ENCODE measurements at places on chromosomes 5 and 9.

- DNase-seq = no peak
Measured at GRCh38 chr5:107519900-107520354, 150.8 kb downstream of the EFNA5 start.

GRCh38 chr5:69032009-69032408 lies 61.8 kb upstream of the SLC30A5 start:
- no peak for DNase-seq

GRCh38 chr9:107991581-107991980 lies 502.0 kb upstream of the KLF4 start:
- DNase-seq = peak; percentile 43

- DNase-seq = no peak
Measured at GRCh38 chr5:73442996-73443627, 5.5 kb downstream of the FOXD1 start.

DNA sequence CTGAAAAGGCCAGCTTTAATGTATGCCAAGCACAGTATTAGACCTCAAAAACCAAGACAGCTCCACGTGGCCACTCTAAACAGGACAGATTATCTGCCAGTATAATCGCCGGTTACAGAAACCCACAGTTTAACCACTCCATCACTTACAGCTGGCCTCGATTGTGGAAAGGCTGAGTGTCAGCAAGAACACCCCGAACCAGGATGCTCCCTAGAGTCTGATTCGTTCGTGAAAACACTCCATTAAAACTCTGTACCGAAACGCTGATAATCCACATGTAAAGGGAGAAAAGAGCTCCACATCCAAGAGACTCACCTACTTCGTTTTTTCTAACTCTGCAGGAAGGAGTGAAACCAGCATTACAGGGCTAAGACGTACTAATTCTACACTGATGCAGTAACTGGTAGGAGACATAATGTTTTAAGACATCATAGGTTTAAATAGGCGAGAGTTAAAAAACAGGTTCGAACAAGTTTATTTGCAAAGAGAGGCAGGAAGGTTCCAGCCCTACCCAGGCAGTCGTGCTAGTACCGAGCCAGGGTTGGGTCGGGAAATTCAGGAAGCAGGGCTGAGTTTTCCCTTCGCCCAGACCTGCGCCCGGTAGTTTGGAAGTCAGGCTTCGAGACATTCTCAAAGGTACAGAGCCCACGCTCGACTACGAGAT lies 949 bp downstream of the SERINC5 start:
- peak; percentile 88 for DNase-seq

- no peak for DNase-seq
Measured at GRCh38 chr5:118653183-118653582, 335.2 kb downstream of the DTWD2 start.

- no peak for DNase-seq
Measured at GRCh38 chr5:152632360-152632759, 227.3 kb upstream of the NMUR2 start.

DNA sequence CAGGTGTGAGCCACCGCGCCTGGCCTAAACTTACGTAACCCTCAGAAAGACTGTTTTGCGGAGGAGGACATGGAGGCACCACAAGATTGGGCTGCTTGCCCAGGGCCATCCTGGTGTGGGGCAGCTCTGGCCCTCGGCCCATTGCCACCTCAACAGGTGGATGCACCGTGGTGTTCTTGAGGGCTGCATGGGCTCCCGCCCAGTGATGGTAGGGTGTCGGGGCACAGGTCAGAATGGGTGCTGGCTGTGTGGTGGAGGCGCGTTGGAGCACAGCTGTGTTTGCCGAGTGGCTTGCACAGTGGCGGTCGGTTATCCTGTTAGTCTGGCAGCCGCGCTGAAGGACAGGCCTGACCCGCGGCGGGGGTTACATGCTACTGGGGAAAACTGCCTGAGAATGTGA lies 196.9 kb downstream of the CACNA1B start:
- peak; percentile 13 for DNase-seq

DNA sequence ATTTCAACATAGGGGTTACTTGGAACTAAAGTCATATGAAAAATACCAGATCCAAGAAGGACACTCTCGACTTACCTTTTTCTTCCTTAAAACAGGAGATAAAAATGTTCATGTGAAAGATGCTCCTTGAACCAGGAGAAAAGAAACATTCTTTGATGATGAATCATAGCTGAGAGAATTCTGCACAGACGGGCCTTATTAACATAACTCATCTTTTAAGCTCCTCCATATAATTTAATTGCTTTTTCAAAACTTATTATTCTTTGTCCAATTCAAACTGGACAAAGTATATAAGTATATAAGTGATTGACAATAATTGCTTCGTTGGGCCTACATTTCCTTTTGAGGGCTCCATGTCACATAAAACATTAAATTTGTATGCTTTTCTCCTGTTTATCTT lies 945.2 kb upstream of the C9orf72 start:
- no peak for DNase-seq

DNA sequence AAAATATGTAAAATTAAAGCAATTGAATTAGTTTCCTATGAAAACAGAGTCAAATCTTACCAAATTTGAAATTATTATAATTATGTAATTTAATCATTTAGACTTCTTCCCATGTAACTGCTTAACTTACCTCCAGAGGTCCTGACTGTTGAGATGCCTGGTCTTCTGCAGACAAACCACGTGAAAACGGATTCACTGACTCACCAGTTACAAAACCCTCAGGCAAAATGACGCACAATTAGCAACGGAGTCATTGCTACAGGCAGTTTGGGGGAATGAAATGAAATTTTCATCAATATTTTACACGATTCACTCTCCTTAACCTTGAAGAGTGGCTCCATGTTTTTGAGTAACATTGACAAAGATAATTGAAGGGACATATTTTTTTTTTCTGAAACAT lies 460.8 kb downstream of the MTRR start:
- DNase-seq = no peak

GRCh38 chr9:26723486-26723885 lies 169.1 kb downstream of the CAAP1 start:
- DNase-seq = peak; percentile 82

DNA sequence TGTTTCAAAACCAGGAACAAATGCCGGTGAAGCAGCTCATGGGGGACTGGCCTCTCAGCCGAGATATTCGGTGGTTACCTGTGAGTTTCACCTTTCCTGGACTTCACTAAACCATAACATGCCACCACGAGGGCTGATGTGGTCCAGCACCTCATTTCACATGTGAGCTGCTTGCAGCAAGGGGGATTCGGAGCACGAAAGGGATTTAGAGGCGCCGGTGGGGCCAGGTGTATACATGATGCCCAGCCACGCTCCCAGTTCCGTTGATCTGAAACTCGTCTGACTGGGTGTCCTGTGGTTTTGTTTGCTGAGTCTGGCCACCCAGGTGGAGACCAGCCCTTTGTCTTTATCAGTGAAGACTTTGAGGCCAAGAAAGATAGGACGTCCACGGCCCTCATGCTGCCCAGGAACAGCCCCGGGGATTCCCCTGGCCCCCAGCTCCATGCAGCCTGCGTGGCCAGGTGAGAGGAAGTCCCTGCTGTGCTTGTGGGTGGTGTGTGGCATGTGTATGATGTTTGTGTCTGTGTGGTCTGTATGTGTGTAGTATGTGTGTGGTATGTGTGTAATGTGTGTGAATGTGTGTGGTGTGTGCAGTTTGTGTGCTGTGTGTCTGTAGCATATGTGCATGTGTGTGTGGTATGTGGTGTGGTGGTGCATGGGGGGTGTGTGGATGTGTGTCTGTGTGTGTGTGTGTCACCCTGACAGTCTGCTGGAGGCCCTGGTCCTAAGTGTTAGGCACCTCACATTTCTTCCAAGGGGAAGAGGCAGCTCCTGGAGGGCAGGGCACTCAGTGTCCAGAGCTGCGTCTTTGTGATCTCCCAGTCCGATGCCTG lies 23.4 kb downstream of the PHF2 start:
- no peak for DNase-seq

DNA sequence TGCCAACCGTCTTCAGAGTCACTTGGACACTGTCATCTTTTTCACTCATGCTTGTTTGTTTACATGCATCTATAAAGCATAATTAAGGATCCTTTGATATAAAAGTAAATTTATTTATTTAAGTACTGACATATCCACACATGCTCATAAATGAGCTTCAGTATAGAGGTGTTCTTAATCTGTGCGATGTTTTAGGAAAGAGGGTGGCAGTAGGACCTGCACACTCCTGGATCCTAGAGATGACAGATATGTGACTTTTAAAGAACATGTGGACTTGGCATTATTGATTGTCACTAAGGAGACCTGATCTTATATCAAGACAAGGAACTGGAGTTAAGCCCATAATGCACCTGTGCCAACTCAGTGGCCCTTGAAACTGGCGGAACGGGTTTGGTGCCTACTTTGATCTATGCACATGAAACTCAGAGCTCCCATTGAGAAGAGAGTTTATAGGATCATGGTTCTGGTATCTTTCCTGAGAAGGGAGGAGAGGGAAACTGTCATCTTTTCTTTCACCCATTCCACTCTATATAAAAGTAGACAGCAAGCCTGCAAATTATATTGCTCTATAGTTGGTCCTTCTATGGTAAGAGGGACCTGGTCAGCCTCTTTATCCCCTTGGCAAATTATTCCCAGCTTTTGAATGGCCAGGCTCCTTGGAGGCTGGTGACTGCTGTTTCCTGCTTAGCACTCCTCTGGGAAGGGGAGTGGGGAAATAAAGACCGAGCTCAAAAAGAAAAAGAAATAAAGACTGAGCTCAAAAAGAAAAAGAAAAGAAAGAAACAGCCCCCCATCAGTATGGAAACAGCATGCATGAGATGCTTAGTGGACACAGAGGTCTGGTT lies 57.8 kb upstream of the LIFR start:
- DNase-seq = no peak

GRCh38 chr5:144467792-144468191 lies 297.1 kb downstream of the KCTD16 start:
- no peak for DNase-seq

- no peak for DNase-seq
Measured at GRCh38 chr5:120293796-120294195, 170.3 kb upstream of the PRR16 start.

- no peak for DNase-seq
Measured at GRCh38 chr9:78973907-78974306, 597.9 kb upstream of the TLE4 start.

DNA sequence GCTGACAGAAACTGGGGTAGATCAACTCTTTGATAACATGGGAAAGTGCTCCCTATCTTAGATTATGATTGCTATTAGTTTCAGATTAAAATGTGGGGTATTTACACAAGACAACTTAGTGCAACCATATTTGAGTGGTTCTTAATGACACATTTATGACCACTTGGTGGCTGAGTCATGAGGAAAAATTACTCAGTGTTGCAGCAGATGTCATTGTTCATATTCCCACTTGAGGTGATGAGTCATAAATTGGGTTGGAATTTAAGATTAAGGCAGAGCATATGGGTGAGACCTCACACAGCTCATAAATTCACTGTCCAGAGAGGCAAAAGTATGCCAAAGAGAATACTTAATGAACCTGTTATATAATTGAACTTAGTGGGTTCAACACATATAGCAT lies 408.3 kb downstream of the DMRT2 start:
- no peak for DNase-seq

- no peak for DNase-seq
Measured at GRCh38 chr5:77937015-77937908, 161.1 kb upstream of the TBCA start.

- DNase-seq = no peak
Measured at GRCh38 chr5:68137511-68138140, 77.9 kb upstream of the PIK3R1 start.

DNA sequence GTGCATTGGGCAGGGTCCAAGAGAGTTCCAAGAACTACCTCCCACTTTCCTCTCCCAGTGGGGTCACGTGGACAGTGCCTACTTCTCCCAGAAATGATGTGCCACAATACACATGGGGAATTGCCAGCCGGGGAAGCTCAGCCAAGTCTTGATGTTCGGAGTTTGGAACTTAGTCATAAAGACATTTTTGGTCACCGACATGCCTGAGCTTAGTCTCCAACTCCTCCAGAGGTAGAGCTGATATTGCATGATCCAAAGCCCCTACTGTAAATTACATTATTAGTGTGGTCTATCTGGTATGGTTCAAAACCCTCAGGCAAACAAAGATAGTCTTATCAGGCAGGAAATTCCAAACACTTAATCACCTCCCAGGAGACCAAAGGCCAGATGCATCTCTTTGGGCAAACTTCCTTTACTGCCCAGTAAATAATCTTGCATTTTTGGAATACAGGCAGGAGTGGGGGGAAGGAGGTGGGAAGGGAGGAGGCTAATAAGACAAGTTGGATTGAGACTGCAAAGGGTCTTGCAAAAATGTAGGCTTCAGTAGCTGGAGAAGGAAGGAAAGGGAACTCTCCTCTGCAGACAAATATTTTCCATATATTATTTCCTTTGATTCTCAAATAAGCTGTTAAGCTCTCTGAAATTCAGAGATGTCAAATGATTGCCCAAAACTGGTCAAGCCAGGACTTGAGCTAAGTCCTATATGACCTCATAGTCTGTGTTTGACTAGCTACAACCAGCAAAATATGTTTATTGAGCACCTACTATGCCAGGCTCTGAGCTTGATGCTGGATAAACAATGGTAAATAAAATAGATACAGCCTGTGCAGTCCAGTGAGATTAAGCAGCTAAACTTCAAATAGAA lies 99.4 kb downstream of the DRD1 start:
- no peak for DNase-seq

DNA sequence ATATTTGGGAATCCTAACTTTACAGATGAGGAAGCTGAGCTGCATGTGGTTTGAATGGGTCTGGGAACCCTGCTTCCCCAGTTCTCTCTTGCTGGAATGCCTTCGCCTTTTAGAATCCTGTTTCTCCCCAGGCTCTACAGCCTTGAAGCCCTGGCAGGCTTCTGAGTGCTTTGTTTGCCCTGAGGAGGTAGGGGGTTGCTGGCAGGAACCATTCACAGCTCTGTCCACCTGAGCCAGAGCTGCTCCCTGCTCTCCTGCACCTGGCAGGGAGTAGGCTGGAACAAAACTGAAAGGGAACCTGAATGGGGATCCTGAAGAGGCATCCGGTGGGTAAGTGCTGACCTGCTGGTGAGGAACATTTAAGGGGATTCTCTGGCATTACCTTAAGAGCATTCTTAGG lies 33.0 kb downstream of the KIF4B start:
- no peak for DNase-seq

DNA sequence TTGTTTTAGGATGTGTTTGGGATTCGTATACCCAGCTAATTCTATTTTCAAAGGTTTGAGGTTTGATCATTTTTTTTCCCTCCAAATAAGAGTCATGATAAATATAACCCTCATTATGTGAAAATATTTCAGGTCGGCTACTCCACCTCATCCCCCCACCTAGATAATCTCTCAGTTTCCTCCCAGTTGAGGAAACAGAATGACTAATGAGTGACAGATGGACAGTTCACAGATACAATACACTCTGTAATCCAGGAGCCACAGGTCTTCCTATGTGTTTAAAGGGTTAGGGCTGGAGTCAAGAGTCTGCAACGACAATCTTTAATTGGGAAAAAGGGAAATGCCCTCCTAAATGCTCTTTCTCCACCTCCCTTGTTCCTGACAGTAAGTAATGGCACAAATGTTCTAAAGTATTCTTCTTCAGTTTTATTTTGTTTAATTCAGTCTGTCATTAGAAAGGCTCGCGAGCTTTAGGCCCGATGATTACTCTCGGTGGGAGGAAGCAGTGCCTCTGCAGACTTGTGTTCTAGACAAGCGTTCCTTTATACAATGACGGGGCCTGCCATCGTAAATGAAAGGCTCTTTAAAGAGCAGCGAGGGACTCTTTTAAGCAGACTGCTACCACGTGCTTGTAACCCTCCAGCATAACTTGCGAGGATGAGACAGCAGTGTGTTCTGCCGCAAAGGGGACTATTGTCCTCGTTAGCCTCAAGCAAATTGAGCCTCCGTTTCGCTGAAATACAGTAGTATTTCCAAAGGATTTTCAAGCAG lies 69.0 kb downstream of the MEF2C start:
- DNase-seq = no peak

- no peak for DNase-seq
Measured at GRCh38 chr9:122526602-122527001, 491 bp downstream of the OR1N1 start.

- no peak for DNase-seq
Measured at GRCh38 chr9:13974891-13975290, 339.1 kb downstream of the NFIB start.

All from posterior cingulate gyrus (tissue), 11 donors.